H1 (cell line): ENCODE measurements at places on chromosomes 3 and 15. TPM values are rescaled to one million over a fixed set of nuclear protein-coding genes. Genes with fewer than 3 reads are reported as not detected.

Gene CCRL2
- total RNA-seq: not detected in 2 replicates

GRCh38 chr3:41503998-41504623 is 304.8 kb downstream of the CTNNB1 start:
- DNase-seq: no peak

DNA sequence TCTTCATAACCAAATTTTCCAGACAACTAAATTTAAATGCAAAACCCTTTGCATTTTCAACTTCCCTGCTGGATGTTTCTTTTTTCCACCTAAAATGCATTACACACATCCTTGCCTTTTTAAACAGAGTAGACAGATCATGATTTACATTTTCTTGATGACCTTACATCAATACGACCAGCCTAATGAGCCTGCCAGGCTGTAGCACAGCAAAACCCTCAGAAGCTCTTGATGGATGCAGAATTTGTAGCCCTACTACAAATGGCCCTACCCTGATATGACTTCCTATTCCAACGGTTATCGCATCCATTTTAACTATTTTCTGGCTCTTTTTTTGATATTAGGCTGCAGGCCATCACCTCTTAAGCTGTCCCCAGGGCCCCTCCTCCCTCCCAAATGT is 66.3 kb downstream of the NTRK3 start:
- no peak for DNase-seq

DNA sequence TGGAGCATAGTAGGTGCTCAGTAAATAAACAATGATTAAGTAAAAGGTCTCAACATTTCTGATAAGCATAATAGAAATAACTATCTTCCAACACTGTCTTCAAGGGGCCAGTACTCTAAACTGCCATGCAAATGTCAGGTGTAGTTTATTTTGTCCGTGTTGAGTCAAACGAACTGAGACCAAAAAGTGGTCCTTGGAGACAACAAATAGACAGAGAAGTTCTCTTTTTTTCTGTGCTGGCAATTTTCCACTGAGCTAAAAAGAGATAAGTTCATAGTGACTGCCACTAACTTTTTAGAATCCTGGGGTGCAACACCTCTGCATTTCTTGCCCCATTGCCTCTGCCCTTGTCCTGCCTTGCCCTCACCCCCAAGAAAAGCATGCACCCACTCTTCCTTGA is 14.7 kb upstream of the MBNL1 start:
- DNase-seq: no peak

Gene SLC28A1
- total RNA-seq: not detected in 2 replicates

Gene ZCWPW2
- total RNA-seq: 0.33 and 0.39 TPM in 2 replicates

Gene HHATL
- not detected in 2 replicates for total RNA-seq

DNA sequence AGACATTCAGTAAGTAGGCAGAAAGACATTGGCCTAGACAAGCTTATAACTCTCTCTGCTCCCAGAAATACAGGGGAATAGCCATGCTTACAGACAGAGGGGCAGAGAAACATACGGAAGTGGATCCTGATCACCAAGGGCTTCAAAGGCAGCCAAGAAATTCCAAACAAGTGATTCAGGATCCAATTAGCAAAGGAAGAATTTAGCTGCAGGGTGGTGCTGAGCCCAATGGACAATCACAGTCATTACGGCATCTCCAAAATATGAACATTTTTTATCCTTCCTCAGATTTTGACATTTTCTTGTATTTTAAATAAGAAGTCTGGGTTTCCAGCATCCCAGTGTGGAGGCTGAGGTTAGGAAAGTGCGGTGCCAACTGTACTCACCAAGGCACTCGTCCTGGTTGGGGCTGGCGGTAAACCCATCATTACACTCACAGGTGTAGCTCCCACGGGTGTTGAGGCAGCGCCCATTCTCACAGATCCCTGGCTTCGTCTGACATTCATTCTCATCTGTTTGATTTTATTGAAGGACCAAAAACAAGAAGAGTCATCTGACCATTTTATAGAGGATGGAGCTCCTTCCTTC is 96.8 kb downstream of the DUT start:
- DNase-seq: no peak

Gene CIB2
- 45.8 and 46.8 TPM in 2 replicates for total RNA-seq

- DNase-seq: peak; percentile 77
Measured at GRCh38 chr15:57375827-57376695, at the start of gene CGNL1. Gene CGNL1, plus strand, starts transcription at chr15:57376505. Its CDS starts 61,495 bp downstream, at chr15:57438000.

Gene RFTN1
- total RNA-seq: 4.9 and 6.7 TPM in 2 replicates

DNA sequence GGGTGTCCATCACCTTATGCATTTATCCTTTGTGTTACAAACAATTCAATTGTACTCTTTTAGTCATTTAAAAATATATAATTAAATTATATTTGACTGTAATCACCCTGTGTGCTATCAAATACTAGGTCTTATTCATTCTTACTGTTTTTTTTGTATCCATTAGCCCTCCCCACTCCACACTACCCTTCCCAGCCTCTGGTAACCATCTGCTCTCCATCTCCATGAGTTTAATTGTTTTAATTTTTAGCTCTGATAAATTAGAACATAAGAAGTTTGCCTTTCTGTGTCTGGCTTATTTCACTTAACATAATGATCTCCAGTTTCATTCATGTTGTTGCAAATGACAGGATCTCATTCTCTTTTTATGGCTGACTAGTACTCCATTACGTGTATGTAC is 16.8 kb downstream of the C3orf20 start:
- no peak for DNase-seq

Gene EOGT
- total RNA-seq: 20.7 and 20.8 TPM in 2 replicates
